ENCODE measurements at places on chromosomes 1 and 21.

- DNase-seq, result no peak
Observed at GRCh38 chr1:156428746-156429288, 59.8 kb downstream of the RHBG start.

GRCh38 chr1:190942475-190942874 is 464.8 kb upstream of the BRINP3 start:
- DNase-seq, result no peak

DNA sequence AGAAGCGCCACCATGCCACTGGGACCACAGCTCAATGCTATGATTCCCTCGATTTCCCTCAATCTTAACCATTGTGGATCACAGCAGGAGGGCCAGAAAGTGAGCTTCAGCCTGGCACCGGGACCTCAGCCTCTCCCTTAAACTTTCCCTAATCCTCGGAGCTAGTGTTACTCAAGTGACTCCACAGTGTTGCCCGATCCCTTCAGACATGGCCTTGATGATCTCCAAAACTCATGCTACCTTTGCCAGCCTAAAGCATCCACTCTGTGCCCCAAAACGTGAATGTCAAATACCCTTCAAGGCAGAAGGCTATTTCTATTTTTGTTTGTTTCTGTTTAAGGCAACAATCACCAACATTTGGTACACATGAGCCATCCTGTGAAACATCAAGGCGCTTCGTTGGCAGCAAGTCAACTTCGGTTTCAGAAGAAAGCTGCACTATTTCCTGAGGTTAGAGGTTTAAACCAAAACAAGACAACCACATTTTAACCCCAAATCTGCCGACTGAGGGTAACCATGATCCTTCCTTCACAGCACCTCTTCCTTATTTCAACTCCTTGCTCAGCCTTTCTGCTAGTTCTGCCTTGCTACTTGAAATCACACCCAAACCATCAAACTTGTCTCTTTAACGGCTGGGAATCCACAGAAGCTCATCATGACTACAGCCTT is 94.4 kb upstream of the KRTAP19-8 start:
- no peak for DNase-seq

DNA sequence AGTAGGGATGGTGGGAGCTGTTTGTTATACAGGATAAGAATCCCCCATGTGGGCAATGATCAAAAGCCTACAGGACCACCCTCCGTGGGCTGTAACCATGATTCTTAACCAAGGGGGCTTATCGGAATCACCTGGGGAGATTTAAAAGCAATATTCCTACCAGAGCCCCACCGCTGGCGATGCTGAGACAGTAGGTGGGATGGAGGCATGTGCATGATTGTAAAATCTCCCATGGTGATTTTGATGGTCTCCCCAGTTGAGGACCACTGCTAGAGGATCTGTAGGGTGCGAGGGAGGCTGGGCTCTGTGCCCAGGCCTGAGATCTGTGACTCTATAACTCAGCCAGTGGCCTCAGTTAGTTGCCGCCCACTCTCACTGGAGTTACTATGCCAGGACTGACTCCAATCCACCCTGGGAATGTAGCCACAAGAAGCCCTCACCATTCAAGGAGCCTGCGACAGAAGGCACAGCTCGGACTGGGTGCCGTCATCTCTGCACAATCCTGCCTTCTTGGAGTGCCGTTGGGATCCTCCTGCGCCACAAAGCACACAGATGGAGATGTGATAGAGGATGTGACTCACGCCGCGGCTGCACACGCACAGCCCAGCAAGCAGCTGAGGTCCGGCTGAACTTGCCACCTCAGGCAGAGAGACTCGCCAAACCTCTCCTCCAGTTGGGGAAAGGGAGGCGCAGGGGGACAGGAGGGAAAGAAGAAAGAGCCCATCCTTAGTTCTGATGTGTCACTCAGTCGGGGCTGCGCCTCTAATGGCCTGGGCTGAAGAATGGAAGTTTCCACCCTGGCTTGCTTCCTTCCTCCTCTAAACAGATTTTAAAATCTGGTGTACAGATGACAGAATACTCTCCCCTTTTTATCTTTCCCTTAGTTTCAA is 26.5 kb downstream of the AKNAD1 start:
- DNase-seq, result no peak

GRCh38 chr1:48873944-48874343 is 97.3 kb upstream of the BEND5 start:
- DNase-seq, result no peak

Measured in activated gamma-delta T cell (primary cell).